ENCODE measurements at places on chromosomes 7 and 10.

GRCh38 chr7:158774952-158775351 is 54.4 kb downstream of the ESYT2 start:
- DNase-seq = no peak

DNA sequence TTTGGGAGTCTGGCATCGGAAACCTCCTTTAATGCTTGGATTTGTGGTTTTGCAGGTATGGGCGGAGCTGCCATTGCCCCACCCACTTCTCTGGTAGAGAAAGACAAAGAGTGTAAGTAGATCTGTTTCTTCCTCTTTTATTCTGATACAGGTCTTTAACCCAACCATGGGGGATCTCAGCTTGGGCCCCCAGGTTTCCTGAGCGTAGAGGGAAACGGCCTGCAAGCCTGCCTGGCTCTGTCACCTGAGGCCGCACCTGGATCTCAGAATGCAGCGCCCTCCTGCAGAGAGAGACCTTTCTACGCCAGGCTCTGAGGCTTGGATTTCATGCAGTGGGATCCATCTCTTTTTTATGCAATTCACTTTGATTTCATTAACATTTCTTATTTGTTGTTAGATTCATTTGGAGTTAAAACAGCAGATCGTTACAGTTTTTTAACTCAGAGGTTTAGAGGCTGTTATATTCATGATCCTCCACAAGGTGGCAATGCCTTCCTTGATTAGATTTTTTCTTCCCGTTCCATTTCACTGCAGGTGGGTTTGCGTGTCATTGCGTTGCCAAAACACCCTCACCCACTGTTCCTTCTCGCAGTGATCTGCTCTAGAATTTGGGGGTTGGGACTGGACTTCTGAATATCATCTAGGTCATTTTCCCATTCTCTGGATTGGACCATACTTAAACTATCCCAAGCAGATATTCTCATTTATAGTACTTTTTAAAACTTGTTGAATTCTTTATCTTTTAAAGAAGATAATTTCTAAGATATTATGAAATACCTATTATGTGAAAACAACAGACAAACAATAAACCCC is 20.0 kb downstream of the RBM17 start:
- DNase-seq = peak; percentile 79

- DNase-seq = no peak
Observed at GRCh38 chr7:95304990-95305389, 19.3 kb downstream of the PON1 start.

DNA sequence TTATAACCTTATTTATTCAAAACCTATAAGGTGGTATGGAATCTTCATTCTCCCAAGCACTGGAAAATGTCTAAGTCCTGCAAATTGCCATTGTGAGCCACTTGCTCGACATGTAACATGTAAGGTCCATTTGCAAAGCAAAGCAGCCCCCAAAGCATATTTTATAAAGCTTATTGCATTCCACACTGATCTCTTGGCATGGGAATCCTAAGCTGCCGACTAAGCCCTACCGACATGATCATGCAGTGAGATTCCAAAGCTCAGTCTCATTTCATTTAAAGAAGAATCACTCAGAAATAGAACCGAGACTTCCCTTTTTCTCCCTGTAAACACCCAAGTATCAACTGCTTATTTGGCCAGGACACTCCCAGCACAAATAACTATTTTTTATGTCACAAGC is 333.4 kb upstream of the MYO3A start:
- DNase-seq = no peak

DNA sequence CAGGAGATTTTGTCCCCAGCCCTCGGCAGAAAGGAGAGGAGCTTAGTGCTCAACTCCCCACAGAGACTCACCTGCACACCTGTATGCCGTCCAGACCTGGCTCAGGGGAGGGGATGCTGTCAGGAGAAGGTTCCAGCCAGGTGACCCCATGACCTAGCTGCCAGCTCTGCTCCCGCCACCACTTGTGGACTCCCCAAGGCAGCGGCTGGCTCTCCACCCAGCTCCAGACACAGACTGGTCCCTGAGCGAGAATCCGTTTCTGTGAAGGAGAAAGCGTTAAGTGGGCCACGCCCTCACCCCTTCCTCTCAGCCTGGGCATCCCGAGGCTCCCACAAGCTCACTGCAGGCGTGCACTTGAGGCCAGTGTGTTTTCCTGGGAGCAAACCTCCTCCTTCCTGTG is 76.4 kb downstream of the RGS10 start:
- no peak for DNase-seq

GRCh38 chr7:55970978-55971377 is 6.6 kb downstream of the NIPSNAP2 start:
- DNase-seq = no peak

DNA sequence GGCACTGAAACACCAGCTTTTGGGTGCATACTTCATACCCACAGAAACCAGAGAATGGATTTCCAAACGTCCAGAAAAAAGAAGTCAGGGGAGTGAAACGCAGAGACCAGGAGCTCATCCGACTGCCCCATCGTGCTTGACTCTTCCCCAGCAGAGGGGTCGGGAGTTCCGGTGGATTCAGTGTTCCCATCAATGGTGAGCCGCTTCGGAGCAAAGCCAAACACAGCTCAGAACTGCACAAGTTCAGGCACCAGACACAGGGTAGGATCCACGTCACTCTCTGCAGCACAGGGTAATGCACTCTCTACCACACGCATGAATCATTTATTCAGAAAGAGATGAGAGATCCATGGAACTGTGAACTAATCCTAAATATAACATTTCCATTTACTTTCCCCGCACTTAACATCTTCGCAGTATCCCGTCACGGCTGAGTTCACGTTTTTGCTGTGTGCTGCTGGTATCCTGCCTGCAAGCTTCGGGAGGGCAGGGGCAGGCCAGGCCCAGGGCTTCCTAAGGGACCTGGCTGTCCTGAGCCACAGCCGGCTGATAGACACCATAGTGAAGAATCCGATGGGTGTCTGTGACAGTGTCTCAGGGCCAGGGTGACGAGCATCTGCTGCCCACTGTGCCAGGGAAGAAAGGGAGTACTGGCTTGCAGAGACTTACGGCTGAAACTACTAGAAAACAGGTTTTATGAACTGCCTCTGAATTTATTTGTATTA is 545.3 kb downstream of the PTPRN2 start:
- no peak for DNase-seq

- no peak for DNase-seq
Observed at GRCh38 chr7:36400036-36400435, 10.4 kb downstream of the ANLN start.

GRCh38 chr10:89677341-89677740 is 24.0 kb upstream of the KIF20B start:
- DNase-seq = no peak

GRCh38 chr10:129854796-129855705 is 109.0 kb downstream of the EBF3 start:
- DNase-seq = no peak

DNA sequence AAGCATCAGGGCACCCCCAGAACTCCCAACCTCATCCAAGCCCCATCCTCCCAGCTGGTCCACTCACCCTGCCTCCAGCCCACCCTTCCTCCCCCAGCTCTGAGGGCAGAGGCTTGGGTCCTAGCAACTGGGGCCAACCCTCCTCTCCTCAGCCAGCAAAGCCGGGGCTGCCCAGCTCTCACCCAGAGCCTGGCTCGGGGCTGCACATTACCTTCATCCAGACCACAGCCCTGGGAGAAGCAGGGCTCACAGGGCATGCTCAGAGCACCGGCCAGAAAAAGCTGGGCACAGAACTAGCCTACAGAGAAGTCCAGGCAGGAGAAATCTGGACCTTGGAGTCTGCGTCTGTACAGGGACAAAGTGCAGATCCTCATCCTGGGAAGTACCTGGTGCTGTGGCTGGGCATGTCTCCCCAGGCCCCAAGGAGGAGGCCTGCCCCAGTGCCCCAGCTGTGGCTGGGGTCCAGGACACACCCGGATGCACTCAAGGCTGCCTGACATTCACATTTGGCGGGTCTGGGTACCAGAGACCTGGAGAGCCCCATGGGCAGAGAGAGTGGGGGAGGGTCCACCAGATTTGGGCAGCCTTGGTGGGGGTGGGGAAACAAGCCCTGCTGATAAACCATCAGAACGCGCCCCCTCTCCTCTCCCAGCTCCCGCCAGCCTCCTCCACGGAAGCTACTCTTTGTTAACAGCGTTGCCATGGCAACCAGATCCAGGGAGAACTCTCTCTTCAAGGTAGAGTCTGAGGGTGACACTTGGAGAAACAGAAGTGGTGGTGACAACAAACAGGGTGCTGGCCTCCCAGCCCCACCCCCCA is 5.1 kb downstream of the RASGEF1A start:
- DNase-seq = no peak

DNA sequence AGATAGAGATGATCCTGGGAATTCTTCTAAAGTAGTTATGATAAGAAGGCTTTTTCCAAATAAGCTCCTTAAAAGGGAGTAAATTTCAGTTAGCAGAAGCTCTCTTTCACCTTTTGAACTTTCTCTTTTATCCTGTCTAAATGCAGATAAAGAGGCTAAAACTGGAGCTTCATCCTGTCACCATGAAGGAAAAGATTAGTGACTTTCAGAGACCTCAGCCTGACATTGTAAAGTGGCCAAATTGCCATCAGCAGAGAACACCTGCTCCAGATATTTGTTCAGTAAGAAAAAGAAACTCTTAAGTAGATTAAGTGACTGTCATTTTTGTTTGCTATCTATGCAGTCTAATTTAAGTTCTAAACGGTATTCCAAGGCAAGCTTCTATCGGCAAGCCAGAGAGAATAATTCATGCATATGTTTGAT is 18.3 kb downstream of the VWDE start:
- no peak for DNase-seq

- peak; percentile 100 for DNase-seq
Observed at GRCh38 chr7:134778941-134779740, at the start of gene CALD1. TSS of gene CALD1 (plus strand) at chr7:134779634. CDS start at chr7:134867734, 88,100 bp downstream.

DNA sequence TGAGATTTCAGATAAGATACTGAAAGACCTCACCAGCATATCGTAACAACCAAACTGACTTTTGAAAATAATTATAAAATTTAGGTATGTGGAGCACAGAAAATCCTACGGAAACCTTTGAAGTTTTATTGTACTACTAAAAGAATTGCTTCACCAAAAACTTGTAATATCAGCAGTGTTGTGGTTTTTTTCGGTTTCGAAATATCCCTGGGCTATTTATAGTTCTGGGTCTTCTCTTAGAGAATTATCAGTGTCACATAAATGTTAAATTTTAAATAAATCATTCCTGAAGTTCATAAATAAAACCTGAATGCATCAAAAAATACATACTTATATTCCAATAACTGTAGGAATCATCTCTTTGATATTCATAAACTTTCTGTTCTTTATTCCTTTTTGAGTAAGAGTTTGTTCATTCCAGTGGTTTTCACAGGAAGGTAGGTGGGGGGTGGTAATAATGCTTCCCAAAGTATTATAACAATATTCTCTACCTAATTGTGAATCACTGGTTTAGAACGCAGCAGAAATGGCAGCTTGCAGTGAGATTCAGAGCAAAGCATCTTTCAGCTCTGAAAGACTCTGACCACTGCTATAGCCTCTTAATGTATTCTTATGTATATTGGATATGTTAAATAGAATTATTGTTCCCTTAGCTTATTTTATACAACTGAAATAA is 60.2 kb downstream of the ZNF277 start:
- no peak for DNase-seq

Data from dermis blood vessel endothelial cell (primary cell).